Neural progenitor cell (in vitro differentiated cells): ENCODE measurements at places on chromosomes 12 and 14. TPM values are rescaled to one million over a fixed set of nuclear protein-coding genes. Genes with fewer than 3 reads are reported as not detected.

The NCOR2 gene
- total RNA-seq, result 14.3 and 18.0 TPM in 2 replicates

The TAS2R42 gene
- total RNA-seq, result not detected in 2 replicates

The NID2 gene
- total RNA-seq, result 22.0 and 24.7 TPM in 2 replicates

DNA sequence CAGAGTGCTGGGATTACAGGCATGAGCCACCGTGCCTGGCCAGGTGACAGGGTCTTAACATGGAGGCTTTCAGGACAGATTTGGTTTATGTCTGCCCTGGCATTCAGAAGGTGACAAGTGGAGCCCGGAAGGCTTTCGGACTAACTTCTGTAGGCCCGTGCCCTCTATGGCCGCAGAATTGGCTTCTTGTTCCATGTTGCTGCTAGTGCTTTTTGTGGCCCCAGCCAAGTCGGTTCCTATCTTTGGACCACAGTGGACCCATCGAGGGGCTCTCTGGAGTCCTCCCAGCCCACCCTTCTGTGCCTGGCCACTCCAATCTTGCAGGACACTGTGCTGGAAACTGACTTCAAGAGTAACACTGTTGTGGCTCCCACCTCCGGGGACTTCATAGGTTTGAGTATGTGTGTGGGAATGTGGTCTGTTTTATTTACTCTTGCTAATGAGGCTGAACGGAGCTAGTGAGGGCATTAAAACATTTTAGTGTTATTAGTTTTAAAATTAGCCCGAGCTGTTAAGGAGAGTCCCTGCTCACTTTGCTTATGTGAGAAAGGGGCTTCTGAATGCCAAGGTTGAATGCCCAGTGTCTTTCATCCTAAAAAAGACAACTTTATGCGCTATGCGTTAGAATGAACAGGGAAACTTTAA, 245.9 kb downstream of the CACNA1C start:
- no peak for DNase-seq

- DNase-seq, result no peak
Measured at GRCh38 chr12:108585864-108586263, 12.0 kb downstream of the TMEM119 start.

GRCh38 chr12:68559246-68559645, 51.5 kb upstream of the RAP1B start:
- DNase-seq, result no peak
